ENCODE measurements at places on chromosomes 6 and 20.

- DNase-seq: peak; percentile 85
Observed at GRCh38 chr6:26020329-26021000, 57.9 kb downstream of the TRIM38 start.

DNA sequence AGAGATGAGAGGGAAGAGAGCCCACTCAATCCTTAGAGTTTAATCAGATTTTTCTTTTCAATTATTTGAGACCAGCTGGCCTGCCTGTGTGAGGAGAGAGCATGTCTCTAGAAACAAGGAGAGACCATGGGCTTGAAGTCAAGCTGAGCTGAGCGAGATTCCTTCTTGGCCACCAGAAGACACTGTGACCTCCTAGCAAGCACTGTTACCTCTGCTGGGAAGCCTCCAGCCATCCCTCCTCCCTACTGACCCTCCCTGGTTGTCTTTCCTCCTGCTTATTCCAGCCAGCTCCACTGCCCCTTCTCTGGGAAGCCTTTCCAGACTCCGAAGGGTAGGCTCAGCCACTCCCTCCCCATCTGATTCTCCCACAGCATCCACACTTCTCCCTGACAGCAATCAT, 110.0 kb downstream of the SCML4 start:
- DNase-seq: no peak

- no peak for DNase-seq
Observed at GRCh38 chr6:35108309-35108885, 32.7 kb downstream of the TCP11 start.

- peak; percentile 28 for DNase-seq
Observed at GRCh38 chr20:63178889-63179686, 36.8 kb downstream of the YTHDF1 start.

GRCh38 chr6:129853996-129854711, 7.0 kb downstream of the TMEM244 start:
- no peak for DNase-seq

DNA sequence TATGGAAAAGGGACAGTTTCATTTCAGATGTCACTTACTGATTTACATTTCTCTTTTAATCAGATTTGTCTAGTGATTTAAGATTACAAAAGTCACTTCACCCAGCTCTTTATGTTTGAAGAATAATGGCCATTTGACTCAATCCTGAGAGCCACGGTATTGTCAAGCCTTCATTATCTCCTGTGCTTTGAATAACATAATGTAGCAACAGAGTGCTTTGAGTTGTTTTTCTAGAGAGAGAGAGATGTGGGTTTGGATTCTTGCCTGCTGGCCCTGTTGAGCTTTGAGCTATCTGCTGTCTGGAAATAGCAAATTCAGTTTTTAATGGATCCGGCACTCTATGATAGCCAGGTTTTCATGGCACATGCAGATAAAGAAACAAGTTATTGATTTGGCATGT, 478.4 kb upstream of the SOX4 start:
- peak; percentile 91 for DNase-seq

DNA sequence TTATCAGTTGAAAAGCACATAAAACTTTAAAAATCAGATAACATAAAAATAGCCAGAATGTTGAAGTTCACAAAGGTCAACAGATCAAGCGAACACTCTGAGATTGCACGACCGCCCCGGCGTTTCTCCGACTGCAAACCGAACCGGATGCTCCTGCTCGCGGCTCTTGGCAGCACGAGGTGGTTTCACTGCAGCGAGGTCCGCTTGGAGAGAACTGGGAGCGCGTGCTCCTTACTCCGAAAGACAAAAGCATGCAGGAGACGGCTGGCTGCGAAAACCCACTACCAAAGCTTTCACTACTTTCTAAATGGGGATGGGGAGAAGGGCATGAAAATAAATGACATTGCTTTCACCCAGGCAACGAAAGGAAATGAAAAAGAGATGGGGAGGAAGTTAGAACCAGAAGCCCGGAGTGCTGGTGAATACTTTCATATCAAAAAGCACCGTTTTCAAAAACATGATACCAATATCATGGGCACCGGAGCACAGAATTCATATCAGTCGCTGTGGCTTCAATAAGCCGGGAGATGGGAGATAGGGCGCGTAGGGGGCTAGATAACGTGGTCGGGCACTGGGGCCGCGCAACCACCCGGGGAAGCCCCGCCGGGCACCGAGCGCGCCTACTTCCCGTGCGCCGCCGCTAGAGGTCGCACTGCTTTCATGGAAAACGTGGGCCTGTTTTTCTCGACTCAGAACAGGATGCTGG, 8.3 kb upstream of the ANKRD60 start:
- DNase-seq: peak; percentile 64

- no peak for DNase-seq
Observed at GRCh38 chr20:11791835-11792567, 125.7 kb upstream of the BTBD3 start.

DNA sequence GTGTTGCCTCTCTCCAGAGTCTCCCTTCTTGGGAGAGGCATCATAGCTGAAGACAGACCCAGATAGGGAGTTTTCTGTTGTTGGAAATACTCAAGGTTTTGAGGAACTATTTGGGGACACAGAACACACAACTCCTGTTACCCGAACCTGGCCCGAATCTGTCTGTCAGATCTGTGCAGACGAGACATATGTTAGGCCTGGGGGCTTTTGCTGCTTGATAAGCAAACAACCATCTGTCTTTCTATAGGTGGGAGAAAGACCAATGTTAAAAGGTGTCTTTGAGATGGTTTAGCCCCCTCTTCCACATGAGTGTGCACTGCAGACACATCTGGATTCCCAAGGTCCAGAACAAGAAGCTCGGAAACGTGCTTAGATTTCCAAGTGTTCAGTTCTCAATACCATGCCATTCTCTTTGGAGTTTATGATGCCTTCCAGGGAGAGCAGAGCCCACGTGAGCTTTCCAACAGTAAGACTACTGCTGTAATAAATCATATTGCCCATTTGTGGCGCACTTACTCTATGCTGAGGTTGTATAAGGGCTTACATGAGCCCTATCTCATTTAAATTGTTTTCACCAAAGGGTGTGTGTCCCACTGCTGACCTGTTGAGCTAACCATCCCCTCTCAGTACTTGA, 3.8 kb upstream of the STX16 start:
- DNase-seq: no peak

Measured in NCI-H1092 treated with DMSO at 0.1 percent for 48 hours (cell line).